ENCODE measurements at places on chromosomes 12 and 14.

GRCh38 chr12:43758247-43758727, 303 bp downstream of the PUS7L start:
- no peak for DNase-seq

DNA sequence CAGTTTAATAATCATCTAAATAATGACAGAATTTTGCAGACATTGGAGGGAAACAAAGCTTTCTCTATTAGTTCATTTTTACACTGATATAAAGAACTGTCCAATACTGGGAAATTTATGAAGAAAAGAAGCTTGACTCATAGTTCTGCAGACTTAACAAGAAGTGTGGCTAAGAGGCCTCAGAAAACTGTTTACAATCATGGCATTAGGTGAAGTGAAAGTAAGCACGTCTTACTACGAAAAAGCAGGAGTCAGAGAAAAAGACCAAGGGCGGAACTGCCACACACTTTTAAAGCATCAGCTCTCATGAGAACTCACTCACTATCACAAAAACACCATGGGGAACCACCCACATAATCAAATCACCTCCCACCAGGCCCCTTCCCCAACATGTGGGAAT, 804.4 kb downstream of the FLRT2 start:
- DNase-seq, result no peak

DNA sequence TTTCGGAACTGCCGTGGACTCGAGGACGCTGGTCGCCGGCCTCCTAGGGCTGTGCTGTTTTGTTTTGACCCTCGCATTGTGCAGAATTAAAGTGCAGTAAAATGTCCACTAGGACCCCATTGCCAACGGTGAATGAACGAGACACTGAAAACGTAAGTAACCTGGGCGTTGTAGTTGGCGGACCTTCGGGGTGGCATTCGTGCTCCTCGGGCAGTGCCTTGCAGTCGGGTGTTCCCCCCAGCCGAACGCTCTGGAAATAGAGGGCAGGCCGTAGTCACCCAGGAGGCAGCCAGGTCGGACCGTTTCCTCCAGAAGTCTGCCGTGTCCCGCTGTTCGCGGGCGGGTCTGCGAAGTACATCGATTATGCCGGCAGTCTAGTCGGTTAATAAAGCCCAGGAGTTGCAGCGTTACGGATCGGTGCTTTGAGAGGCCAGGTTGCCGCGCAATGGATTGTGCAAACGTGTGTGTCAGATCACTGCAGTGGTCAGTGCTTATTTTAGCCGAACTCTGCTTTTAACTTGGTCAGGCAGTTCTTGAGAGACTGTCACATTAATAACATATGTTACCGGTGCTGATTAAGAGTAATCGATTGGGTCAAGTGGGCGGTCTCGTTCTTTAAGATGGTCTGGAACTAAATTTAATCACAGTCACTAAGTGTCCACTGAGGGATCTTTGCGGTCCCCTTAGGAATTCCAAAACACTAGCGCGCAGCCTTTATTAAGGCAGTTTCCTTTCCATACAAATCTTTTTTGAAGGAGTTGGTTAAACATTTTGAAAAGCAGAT, 906 bp downstream of the MARK3 start:
- DNase-seq, result no peak

GRCh38 chr14:39426605-39427004, 5.6 kb downstream of the FBXO33 start:
- no peak for DNase-seq

DNA sequence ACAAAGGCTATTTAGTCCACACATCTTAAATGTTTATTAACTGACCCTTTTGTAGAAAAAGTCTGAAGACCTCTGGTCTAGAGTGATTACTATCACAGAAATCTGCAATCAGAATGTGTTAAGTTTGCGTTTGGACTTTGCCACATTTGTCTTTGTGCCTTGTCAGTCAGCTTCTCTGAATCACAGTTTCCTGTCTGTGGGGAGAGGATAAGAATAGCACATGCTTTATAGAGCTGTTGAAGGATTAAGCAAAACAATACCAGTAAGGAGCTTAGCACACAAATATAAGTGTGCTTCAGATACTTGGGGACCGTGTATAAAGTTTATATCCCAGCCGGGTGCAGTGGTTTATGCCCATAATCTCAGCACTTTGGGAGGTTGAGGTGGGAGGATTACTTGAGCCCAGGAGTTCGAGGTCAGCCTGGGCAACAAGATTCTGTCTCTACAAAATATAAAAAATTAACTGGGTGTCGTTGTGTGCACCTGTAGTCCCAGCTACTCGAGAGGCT, 63.0 kb upstream of the BTG1 start:
- no peak for DNase-seq

DNA sequence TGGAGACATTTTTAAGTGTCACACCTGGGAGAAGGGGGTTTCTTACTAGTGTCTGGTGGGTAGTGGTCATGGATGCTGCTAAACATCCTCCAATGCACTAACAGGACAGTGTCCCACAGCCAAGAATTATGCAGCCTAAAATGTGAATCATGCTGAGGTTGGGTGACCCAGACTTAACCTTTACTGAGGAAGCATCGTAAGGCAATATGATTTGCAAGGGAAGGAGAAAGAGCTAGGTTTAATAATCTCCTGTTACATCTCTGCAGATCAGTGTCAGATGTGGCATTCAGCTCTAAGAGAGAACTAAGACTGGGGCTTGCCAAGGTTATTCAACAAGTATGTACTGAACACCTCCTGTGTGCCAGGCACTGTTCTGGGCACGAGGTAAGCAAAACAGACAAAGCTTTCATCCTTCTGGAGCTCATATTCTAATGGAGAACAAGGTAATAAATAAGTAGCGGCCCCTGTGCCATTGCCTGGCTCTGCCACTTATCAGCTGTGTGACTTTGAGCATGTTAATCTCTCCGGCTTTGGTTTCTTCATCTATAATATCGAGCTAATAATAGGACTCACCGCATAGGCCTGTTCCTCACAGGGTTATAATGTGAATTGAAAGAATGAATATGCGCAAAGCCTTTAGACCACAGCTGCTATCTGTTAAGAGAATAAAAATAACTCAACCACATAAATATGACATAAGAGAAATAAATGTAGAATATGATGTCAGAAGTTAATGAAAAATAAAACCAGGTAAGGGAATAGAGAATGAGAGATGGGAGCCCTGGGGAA, 13.5 kb upstream of the GOLGA5 start:
- no peak for DNase-seq

DNA sequence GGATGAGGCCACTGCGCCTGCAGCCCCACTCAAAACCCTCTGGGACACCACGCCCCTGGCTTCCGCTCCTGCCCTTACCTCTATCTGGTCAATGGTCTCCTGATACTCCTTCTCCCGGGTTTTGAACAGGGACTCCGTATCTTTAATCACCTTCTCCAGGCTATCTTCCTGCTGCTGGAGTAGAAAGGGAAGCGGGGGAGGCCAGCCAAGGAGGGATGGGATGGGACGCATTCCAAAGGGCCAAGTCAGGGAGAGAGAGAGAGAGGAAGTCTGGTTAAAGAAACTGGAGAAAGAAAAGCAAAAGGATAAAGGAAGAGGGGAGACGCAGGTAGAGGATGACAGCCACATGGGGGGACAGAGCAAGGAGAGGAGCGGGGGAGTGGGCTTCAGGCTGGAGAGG, 7.9 kb downstream of the IFFO1 start:
- DNase-seq, result no peak
